ENCODE measurements at places on chromosomes 1 and 21.

GRCh38 chr1:18934205-18935000 is 22.1 kb downstream of the IFFO2 start:
- DNase-seq = no peak

- DNase-seq = peak; percentile 62
These were observed 816 bp downstream of the EDEM3 start for GRCh38 chr1:184753608-184754475.

GRCh38 chr1:84298328-84298683 is 3.2 kb upstream of the SAMD13 start:
- peak; percentile 63 for DNase-seq

DNA sequence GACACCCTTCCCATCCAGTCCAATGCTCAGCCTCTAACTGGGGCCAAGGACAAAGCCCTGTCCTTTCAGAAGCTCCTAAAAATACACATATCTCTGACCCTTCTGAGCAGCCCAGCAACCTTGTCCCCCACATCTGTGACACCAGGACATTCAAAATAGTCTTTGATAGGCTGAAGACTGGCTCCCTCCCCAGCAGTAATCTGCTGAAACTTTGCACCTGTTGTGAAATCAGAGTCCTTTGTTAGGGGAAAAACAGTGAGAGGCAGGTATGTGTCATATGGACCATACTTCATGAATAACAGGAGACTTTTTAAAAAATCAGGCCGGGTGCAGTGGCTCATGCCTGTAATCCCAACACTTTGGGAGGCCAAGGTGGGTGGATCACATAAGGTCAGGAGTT is 82.4 kb upstream of the VAMP3 start:
- no peak for DNase-seq

DNA sequence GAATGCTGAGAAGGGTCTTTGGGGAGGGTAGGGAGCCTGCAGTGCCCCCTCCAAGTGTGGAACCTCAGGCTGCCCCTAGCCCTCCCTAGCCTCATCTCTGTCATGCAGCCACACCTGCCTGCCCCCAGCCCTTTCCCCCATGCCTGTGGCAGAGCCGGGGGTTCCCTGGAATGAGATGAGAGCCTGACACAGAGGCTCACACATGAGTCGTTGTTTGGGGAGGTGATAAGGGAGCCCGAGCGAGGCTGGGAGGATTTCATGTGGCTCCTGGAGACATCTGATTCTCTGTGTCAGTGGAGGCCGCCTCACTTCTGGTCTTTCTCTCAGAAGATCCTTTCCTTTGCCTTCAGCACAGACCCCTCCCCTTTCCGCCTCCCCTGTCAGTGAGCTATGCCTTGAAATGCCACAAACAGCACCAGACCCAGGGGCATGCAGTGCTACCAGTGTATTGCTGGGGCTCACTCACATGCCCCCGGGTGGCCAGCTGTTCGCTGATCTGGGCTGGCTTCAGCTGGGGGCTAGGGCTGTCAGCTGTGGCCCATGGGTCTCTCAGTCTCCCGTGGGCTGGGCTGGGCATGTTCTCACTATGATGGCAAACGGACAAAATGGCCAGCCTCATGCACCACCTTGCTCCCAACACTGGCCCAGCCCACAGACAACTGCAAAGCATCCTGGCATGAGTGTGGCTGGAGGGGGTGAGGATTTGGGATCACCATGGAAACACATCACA is 102.6 kb downstream of the AJAP1 start:
- no peak for DNase-seq

- no peak for DNase-seq
These were observed 99.6 kb downstream of the ODF2L start for GRCh38 chr1:86296305-86297205.

- DNase-seq = peak; percentile 65
These were observed 2.6 kb upstream of the IFI44L start for GRCh38 chr1:78617615-78618026.

GRCh38 chr1:201360486-201360885 is 17.0 kb downstream of the TNNT2 start:
- no peak for DNase-seq

DNA sequence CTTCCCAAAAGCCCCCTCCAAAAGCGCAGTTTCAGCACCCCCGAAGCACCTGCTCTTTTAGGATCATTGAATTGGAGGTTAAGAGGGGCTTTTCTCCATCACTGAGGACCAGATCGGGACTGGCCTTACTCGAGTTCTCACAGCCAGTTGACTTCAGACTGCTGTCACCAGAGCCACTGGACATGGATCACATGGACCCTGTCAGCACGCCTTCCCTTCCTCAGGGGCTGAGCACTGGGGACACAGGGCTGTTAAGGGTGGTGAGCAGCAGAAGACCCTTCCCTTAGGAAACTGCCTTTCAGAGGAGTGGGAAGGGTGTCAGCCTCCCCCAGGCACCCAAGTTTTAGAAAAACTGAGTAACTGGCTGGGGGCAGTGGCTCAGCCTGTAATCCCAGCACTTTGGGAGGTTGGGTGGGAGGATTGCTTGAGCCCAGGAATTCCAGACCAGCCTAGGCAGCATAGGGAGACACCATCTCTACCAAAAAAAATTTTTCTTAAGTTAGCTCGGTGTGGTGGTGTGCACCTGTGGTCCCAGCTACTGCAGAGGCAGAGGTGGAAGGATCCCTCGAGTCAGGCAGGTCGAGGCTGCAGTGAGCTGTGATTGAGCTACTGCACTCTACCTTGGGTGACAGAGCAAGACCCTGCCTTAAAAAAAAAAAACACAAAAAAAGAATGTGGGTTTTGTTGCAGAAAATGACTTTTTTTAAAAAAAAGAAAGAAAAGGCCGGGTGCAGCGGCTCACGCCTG is 584 bp upstream of the FGR start:
- no peak for DNase-seq

DNA sequence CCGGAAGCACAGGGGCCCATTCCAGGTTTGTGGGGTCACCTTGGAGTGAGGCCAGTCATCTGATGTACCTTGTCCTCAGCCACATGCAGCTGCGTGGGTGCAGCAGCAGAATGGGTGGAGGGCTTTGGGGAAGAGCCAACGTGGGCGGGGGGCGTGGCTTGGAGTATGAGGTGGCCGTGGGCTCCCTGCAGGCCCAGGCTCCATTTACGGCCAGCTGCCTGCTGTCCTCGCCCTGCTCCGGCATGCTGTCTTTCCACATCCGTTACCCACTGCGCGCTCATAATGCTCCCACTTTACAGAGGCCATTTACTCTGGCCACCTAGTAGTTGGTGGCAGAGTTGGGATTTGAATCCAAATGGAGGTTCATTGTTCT is 27.8 kb upstream of the TINAGL1 start:
- no peak for DNase-seq

All from activated naive CD4-positive, alpha-beta T cell treated with anti-CD3 and anti-CD28 coated beads, Interleukin-2, amount 10 ng/mL, durations not matched to agents 7 days and 5 days (primary cell).